ENCODE measurements at places on chromosomes 12 and 14.

- DNase-seq = no peak
These were observed 131.8 kb upstream of the KRAS start for GRCh38 chr12:25382311-25383106.

DNA sequence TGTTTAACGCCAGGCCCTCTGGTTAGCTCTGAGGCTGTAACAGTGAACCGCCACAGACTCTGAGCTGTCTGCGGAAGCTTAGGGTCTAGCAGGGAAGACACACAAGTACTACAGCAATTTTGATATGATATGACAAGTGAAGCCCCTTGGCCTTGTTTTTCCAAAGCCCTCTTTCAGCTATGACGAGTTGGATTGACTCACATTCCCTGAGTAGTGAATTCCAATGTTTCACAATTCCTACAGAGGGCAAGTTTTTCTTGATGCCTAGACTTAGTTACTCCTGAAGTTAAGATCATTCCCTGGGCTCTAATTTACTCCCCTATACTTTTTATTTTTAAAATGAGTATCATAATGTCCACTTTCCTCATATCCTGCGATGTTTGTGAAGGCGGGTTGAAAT is 53.3 kb upstream of the CISTR start:
- no peak for DNase-seq

GRCh38 chr14:89394972-89395371 is 22.1 kb downstream of the FOXN3 start:
- no peak for DNase-seq

DNA sequence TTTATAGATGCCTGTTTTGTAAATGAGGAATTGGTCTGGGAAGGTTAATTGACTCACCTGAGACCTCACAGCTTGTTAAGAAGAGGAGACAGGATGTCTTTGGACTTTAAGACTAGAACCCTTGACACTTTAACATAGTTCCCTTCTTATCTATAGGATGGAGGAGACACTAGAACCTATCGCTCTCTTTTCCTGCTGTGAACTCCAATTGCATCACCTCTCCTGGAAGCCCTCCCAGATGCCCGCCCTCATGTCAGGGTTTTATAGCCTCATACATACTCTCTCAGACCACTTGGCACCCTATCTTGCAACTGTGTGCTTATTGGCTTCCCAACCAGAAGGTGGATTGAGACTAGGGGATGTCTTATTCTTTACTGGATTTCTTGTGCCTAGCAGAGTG is 2.5 kb upstream of the CTDSP2 start:
- DNase-seq = no peak

DNA sequence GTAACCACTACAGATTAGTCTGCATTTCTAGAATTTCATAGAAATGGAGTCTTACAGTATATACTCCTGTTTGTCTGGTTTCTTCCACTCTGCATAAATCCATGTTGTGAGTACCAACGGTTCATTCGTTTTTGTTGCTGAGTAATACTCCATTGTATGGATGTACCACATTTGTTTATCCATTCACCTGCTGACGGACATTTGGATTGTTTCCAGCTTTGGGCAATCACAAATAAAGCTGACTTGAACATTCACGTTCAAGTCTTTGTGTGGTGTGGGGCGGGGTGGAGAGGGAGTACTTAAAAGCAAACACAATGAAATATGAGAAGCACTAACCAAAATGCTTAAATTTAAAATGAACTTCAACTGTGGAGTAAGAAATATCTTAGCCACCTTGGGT is 7.1 kb downstream of the HECTD4 start:
- no peak for DNase-seq

DNA sequence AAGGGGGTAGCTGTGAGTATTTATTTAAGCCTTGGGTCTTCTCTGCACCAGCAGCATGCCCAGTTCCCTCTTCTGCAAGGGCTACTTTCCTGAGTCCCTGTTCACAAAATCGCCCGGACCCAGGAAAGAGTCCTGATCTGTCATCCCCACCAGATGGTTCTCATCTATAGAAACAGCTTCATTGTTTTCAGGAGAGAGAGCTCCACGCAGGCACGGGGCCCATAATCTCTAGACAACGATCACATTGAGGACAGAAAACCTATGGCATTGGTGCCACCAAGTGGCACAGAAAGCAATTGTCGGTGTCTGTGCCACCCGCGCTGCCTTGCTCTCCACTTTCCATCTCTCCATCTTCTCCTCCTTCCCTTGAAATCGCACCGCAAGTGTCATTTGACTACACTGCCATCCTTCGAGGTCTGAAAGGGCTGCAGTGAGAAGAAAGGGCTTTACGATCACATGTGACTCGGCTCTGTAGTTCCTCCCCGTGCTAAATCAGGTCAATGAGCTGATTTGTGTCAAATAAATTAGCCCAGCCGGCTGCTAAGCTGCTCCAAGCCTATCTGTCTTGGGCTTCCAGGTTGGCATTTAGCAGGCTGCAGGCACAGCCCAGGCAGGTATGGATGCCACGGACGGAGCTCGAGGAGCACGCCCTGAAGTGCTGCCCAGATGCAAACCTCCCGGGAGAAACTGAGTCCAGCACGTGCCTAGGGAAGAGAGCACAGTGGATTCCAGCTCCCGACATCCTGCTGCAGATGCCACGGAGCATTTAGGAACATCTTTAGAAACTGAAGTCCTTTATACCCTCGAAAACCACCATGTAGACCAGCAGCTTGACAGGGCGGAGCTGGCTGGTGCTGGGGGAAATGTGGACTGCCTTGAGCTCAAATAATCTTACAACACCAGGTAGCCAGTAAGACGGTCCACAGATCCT is 28.8 kb downstream of the SPRING1 start:
- DNase-seq = no peak

DNA sequence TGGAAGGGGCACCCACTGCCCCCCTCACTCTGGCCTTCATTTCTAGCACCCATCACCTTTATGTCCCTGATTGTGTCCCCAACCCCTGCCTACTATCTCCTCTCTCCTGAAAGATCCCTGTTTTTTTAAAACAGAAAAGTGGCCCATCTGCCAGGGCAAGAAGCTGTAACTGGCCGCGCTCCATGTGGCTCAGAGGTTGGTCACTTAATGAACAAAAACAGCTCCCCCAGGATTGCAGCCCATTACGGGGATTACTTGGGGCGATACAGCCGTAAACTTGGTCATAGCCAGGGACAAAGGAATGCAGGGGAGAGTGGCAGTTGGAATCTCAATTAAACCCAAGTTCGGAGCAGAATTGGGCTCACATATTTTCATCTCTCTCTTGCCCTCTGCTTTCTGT is 34.8 kb upstream of the VSX2 start:
- no peak for DNase-seq

DNA sequence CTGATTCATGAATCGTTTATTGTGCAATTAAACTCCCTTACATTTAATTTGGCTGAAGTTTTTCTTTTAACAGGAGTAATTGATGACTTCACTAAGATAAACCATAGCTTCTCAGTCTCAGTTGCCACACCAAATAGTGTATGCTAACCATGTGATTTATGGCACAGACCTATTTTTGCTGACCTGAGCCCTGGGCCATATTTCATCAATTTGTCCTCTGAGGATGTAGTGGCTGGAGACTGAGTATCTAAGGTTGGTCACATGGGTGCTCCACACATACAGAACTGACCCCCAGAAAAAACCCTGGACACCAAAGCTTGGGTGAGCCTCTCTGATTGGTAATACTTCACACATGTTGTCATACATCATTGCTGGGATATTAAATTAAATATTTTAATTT is 255.1 kb downstream of the NEDD1 start:
- DNase-seq = no peak

- no peak for DNase-seq
These were observed 61.5 kb downstream of the TMEM30B start for GRCh38 chr14:61219673-61220072.

GRCh38 chr14:25759256-25759655 is 709.3 kb upstream of the STXBP6 start:
- no peak for DNase-seq

GRCh38 chr12:81949416-81949815 is 190.3 kb upstream of the PPFIA2 start:
- no peak for DNase-seq

GRCh38 chr12:74170645-74171477 is 366.8 kb upstream of the ATXN7L3B start:
- no peak for DNase-seq

DNA sequence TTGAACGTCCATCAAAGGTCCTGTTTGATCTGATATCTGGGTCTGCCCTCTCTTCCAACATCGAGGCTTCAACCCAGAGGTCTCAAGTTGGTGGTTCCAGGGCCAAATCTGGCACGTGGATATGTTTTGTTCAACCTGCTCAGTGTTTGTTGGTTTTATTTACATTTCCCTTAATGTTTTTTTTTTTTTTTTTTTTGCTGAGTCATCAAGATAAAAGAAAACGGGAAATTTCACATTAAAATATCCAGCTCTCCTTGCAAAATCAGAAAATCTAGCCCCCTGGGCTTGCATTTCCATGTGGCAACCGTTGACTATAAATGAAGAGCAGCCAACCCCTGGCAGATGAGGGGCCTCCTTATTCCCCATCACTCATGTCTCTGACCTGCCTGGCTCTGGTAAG is 765.6 kb upstream of the TBX3 start:
- no peak for DNase-seq

DNA sequence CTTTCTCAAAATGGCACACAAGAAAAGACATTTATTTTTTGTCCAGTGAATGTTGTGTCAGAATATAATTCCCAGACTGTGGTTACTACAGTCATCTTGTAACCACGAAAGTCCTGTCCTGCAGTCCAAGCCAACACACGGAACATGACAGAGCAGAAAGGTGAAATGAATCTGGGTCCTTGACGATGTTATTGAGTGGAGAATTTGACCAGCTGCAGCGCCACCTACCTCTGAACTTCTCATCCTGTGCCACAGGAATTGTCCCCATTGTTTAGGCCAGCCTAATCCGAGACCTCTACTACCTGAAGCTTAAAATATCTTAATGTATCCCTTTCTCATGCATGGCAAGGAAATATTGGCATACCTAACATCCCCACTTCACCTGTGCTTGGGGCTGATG is 64.1 kb upstream of the OTX2 start:
- DNase-seq = no peak

GRCh38 chr14:101789222-101789621 is 27.7 kb downstream of the PPP2R5C start:
- DNase-seq = no peak

- DNase-seq = no peak
These were observed 101.6 kb downstream of the OTX2 start for GRCh38 chr14:56708704-56709103.

GRCh38 chr12:112615196-112615595 is 176.4 kb upstream of the RPH3A start:
- no peak for DNase-seq

DNA sequence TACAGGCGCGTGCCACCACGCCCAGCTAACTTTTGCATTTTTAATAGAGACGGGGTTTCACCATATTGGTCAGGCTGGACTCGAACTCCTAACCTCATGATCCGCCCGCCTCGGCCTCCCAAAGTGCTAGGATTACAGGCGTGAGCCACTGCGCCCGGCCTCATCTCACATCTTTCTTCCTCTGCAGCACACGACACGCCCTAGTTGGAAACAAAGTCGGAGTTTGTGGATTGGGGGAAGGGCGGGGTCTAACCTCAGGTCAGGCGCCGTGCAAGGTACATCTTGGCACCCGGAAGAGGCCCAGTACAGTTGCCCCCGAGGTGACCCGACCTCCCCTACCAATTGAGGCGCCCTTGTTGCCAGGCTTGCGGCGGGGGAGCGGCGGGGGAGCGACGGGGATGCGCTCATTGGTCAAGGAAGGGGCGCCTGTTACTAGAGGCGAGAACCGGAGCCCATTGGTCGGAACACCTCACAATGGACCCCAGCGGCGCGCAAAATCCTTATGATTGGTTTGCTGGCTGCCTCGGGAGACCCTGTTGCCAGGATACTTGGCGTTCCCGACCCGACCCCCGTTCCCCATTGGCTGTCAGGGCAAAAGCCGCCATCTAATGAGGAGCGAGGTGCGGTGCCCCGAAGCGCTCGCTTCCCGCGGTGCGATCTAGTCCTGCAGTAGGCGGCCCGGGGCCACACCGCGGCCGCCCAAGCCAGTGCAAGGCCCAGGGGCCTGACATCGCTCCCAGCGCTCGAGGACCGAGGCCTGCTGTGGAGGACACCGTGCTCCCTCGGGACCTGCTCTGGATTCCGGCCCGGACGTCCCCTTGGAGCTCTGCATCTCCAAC is at the start of gene REC8:
TSS of gene REC8 (plus strand) at position 659 of the 839 bp plus-strand sequence. CDS start 473 bp downstream, outside the sequence.
- peak; percentile 95 for DNase-seq

DNA sequence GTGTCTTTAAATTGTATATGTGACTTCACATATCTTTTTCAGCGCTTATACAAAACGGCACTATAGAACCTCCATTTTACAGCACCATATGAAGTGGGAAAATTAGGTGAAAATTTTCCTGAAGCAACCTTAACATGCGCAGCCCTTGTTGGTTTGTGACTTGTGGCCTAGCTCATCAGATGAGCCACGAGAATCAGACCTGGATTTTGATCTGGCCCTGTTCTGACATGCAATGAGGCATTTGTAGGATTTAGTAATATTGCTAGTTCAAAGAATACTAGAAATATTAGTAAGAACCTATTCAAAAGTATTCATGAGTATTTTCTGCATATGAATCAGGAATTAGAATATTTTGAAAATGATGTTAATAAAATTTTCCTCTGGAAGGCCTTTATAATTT is 2.9 kb downstream of the CDKN1B start:
- DNase-seq = no peak

GRCh38 chr14:61452452-61452851 is 131.1 kb downstream of the PRKCH start:
- no peak for DNase-seq

DNA sequence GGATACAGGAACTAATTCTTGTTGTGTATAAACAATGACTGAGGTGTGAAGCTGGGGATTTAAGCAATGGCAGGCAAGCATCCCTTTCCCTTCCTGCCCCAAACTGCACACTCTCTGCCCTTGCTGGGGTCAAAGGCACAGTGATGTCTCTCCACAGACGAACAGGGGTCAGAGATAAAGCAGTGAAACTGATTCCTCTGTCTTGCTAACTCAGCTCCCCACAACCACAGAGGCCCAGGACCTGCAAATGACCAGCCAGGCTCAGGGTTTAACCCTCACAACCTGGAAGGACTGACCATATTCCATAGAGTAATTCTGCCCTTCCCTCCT is 67.2 kb downstream of the CCDC88C start:
- DNase-seq = no peak

DNA sequence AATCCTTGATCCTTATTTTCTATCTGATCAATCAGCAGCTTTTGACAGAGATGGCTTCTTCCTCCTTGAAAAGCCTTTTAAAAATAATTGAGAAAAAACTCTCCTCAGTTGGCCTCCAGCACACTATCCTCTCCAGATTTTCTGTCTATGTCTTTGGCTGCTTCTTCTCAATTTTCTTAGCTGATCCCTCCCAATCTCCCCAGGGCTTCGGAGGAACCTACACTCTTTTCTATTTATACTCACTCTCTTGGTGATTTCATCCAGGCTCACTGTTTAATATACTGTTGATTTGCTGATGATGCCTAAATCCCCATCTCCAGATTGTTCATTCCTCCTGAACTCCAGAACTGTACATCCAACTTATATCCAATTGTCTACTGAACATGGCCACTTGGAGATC is 54.8 kb downstream of the RDH12 start:
- DNase-seq = no peak

GRCh38 chr12:62844915-62845314 is 90.0 kb downstream of the PPM1H start:
- no peak for DNase-seq

- no peak for DNase-seq
These were observed 2.1 kb downstream of the KCNC2 start for GRCh38 chr12:75207338-75208083.

GRCh38 chr14:76131071-76131965 is 20.4 kb upstream of the GPATCH2L start:
- no peak for DNase-seq

GRCh38 chr12:129826273-129826672 is 77.6 kb downstream of the TMEM132D start:
- DNase-seq = no peak
